Germinal center (tissue), 1 donor: ENCODE measurements at places on chromosomes 1 and 21.

GRCh38 chr1:4837031-4837600, 182.7 kb downstream of the AJAP1 start:
- no peak for DNase-seq

GRCh38 chr1:1292442-1292779, 12.2 kb downstream of the SCNN1D start:
- DNase-seq = no peak

- DNase-seq = no peak
These were observed 142.1 kb downstream of the DHRS3 start for GRCh38 chr1:12475947-12476346.

- no peak for DNase-seq
These were observed 16.8 kb downstream of the LAMC1 start for GRCh38 chr1:183039985-183040447.

GRCh38 chr1:76147917-76148316, 73.4 kb downstream of the ST6GALNAC3 start:
- DNase-seq = no peak

DNA sequence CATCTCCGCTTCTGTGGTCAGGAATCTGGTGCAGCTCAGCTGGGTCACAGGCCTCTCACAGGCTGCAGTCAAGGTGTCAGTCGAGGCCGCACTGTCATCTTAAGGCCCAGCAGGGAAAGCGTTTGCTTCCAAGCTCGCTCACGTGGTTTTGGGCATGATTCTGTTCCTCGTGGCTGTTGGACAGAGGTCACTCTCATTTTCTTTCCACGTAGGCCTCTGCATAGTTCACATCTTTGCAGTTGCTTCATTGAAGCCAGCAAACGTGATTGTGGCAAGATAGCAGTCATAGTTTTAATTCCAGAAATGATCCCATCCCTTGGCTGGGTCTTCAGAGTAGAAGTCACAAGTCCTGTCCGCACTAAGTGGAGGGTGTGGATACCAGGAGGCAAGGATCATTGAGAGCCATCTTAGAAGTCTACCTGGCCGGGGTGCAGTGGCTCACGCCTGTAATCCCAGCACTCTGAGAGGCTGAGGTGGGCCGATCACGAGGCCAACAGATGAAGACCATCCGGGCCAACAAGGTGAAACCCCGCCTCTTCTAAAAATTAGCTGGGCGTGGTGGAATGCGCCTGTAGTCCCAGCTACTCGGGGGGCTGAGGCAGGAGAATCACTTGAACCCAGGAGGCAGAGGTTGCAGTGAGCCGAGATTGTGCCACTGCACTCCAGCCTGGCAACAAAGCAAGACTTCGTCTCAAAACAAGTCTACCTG, 24.5 kb downstream of the NECAP2 start:
- DNase-seq = no peak

- no peak for DNase-seq
These were observed 26.5 kb upstream of the VAV3 start for GRCh38 chr1:107991371-107992066.

DNA sequence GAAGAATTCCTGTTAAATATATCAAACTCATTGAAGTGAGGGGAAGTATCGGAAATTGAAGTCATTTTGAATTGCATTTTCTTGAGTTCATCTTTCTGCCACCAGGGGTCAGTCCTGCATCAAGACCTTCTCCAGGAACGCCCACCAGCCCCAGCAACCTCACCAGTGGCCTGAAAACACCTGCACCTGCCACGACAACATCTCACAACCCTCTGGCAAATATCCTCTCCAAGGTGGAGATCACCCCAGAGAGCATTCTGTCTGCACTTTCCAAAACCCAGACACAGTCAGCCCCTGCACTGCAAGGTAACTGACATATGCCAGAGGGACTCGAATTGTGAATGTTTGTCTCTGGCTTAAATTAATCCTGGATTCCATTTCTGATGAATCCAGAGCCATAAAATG, 22.8 kb upstream of the TARS2 start:
- DNase-seq = peak; percentile 77

DNA sequence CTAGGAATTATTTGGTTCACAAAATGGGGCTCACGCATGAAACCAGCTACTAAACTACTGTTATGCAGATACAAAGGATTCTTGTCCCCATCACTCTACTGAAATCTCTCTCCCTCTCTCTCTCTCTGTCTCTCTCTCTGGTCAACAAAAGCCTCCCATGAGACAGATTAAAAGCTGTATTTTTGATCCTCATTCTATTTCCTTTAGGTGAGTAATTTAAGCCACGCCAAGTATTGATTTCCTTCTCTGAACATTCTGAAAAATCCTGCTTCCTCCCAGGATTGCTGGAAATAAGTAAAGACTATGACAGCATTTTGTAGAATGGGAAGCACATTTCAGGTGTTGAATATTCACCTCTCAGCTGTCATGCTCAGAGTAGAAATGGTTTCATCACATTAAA, 43.7 kb downstream of the PRDX6 start:
- DNase-seq = no peak

- no peak for DNase-seq
These were observed 1.6 kb downstream of the IFI44 start for GRCh38 chr1:78651241-78651640.
